ENCODE measurements at places on chromosomes 16 and 17.

GRCh38 chr17:20010099-20010863, 1.1 kb downstream of the SPECC1 start:
- no peak for DNase-seq

GRCh38 chr16:50308237-50308965, 42.0 kb downstream of the ADCY7 start:
- DNase-seq: no peak

- no peak for DNase-seq
These were observed 3.0 kb downstream of the EVPLL start for GRCh38 chr17:18380471-18381157.

DNA sequence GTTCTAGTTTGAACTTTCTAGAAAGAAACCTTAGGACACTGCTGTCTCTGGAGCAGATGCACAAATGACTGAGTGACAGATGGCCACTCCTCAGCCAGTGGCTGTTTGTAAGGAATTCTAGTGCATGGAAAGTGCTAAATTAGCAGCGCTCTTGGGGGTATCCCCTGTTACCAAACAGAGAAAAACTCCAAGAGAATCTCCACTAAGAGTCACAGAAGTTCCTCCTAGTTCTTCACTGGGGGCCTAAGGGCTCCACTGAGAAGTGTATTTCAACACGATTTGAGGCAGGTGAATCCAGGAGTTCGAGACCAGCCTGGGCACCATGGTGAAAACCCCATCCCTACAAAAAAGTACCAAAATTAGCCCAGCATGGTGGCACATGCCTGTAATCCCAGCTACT, 18.1 kb upstream of the IRF8 start:
- DNase-seq: no peak

GRCh38 chr16:49491106-49491670, 117.6 kb downstream of the C16orf78 start:
- no peak for DNase-seq

DNA sequence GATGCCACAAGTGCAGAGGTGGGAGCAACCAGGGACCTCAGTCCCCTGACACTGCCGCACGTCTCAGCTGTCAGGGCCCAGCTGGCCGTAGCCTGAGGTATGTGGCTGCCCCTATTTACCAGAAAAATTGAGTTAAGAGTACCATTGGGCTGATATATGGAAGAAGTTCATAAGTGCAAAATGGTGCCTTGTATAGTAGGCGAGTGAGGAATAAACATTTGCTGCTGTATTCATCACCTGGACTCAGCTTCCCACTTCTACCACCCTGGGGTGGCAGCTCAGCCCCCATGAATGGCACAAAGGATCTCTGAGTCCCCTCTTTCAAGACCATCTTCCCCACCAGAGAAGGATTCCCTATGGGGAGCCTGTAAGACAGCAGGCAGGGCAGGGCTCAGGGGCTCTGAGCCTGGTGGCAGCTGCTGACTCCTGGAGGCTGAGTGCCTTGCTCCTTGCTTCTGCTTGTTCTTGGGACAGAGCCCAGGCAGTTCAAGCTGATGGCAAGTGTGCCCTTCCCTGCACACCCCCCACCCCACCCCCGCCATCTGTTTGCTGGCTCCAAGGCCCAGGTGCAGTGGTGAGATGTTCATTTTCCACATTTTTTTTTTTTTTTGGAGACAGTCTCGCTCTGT, 29.0 kb downstream of the TRPV2 start:
- DNase-seq: peak; percentile 59

- peak; percentile 74 for DNase-seq
These were observed 16.3 kb downstream of the ERAL1 start for GRCh38 chr17:28871056-28871579.
